ENCODE measurements at places on chromosomes 5 and 9.
A peak's percentile ranks its signal among the peaks of the same experiment; 100 is the strongest.

DNA sequence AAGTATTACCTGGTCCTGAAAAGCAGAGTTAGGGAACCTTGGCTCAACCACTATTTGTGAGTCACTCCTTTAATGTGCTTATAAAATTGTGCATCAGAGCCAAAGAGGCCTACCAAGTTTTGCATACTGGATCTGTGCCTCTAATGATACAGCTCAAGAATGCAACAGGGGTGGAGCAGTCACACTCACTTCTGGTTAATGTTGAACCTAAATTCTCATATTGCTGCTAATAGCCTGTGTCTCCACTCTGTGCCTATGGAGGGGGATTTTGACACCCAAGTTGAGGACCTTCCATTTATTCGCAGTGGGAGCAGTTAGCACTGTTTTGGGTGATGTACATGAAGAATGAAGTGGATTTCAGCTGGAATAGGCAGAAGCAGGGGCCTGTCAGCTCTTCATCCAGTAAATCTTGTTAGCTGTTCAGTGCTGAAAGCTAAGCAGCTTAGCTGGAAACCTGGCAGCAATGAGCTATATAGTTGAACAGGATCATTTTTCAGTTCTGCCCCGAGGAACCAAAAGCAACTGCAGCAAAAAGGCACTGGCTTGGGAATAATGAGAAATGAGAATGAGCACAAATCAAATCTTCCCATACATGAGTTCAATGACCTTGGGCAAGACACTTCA lies 9.7 kb downstream of the SH3TC2 start:
- no peak for DNase-seq

DNA sequence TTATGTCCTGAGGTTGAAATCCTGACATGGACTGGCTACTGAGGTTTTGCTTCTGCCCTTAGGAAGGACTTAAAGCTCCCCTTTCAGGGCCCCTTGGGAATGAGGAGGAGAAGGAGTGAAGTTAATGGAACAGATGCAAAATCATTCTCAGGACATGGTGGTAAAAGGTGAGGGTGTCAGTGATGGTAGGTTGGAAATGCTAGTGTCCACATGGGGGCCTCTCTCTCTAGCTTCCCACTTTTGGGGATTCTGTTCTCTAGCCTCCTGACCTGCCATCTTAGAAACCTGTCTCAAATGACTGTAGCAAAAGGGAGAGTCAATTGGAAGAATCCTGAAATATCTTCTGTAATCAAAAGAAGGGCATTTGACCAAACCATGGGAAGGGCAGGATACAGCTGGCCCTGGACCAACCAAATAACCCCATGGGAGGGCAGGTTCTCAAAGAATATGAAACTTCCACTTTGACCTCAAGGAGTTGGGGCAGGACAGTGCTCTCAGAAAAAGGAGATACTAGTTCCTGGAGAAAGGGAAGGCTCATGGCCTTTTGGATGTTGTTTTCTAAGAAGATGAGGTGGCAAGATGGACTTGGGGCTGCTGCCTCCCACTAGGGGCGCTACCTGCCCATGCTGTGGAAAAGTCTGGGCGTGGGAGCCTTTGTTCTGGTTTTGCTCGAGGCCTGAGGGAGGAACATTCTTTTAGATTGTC lies 21.2 kb upstream of the MLANA start:
- no peak for DNase-seq

GRCh38 chr5:159005062-159005461 lies 94.7 kb downstream of the EBF1 start:
- DNase-seq, result no peak

DNA sequence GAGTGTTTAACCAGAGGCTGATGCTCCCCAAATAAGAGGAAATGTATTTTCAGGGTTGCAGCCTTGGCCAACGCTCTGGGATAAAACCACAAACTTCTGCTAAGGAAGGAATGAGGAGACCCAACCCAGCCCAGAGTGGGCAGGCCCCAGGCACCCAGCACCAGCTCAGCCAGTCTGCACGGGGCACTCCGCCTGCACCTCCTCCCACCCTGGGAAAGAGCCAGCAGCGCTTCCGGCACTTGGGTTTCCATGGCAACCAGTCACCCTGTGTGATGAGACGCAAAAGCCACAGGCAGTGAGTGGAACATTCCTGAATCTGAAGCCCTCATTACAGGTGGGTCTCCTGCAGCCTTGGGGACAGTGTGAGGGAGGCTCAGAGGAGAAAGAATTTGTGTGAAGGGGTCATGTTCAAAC lies 85.2 kb upstream of the ZBTB43 start:
- peak; percentile 77 for DNase-seq

DNA sequence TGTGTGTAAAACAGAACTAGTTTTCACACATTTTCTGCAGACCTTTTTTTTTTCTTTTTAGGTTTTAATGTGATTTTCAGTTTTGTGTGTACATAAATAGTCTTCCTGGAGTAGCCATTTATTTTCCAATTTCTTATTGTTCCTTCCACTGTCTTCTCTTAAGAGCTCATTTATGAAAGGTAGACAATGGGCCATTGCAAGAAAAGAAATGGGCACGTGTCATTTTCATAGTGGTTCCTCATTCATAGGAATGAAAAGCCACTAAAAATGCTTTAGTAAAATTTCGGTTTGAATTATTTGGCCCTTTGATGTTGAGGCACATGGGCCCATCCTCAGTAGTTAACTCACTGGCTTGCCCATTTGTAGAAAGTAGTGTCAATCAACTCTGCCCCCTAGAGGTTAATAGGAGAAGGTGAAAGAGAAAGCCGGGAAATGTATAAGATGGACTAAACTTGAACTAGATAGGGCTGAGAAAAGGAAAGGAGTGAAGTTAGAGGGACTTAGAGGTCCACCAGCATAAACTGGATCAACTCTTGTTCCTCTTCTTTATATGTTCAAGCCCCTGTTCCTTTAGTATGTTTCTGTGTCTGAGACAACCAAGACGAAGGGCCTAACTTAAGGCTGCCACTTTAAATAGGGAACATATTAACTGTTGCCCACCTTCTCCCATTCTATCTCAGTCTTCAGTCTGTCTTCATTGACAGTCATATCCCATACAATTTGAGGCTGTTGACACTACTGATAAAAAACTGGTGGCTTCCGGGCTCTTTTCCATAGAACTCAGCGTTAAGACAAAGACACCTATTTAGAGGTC lies 72.6 kb downstream of the SMARCA2 start:
- no peak for DNase-seq

DNA sequence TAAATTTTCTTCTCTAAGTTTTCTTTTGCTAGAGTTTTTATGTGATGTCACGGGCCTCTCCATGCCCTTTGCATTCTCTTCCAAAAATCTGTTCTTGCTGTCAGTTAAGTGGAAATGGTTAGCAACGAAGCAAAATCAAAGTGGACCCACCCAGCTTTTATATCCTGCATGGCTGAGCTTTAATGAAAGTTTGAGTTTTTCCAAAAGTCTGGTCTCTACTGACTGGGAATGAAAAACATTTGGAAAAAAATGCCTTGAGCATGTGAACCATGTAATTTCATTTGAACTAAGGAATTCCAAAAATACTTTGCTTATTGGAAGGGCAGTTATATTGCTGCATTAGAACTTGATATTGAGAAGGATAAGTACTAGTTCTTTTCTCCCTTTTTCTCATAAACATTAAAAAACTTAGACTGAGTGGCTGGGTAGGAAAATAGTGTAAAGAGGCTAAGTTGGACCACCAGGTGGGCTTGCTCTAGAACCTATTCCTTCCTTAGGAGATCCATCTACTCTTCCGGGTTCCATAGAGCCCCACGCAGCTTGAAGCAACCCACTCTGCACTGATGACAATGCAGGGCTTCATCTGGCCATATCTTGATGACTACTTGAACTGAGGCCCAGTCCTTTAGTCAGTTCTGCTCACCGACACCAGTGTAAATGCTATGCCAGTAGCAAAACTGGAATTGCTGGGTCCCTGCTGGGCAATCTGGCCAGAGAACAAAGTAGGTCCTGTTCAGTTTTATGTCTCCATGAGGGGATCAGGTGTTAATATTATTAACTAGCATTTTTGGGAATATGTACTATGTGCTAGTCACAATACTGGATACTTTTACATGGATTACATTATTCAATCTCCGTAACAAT lies 17.4 kb upstream of the RIC1 start:
- DNase-seq, result no peak

GRCh38 chr9:137351781-137352501 lies 49.9 kb upstream of the NRARP start:
- DNase-seq, result no peak

DNA sequence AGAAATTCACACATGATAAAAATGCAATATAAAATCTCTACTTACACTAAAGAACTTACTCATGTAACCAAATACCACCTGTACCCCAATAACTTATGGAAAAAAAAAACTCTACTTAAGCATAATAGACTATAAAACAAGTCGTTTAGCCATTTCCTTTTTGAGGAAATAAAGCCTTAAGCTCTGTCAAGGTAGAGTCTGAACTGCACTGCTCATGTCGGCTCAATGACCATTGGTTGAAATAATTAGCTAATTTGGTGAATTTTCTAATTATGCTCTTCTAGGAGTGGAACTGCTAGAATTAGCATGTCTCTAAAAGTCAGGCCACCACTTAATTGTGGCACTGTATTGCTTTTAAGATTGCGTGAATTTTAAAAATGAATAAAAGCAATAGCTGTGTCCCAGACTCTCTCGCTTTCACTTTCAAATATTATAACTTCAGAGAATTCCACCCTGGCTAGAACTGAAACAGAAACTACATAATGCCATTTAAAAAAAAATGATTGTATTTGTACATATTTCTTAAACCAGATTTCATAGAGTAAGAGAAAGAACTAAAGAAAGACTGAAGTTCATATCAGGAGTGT lies 113.0 kb upstream of the PCA3 start:
- no peak for DNase-seq

DNA sequence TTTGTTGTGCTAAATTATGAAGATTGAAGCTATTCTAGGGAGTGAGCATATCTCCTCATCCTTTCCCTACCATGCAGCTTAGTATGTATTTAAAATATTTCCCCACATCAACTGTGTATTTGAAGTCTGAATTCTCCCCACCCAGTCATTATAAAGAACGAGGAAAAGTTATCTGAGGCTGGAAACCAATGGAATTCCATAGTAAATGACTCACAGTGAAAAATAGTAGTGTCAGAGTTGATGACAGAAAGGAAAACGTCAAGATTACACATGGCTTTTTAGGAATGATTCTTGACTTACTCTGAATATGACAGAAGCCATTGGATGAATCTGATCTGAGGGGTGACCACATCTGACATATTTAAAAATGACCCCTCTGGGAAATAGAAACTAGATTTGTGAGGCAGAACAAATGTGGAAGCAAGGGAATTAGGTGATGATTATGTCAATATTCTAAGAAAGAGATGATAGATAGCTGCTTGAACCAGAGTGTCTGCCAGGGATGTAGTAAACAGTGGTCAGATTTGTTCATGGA lies 1768.9 kb upstream of the CDH9 start:
- no peak for DNase-seq

DNA sequence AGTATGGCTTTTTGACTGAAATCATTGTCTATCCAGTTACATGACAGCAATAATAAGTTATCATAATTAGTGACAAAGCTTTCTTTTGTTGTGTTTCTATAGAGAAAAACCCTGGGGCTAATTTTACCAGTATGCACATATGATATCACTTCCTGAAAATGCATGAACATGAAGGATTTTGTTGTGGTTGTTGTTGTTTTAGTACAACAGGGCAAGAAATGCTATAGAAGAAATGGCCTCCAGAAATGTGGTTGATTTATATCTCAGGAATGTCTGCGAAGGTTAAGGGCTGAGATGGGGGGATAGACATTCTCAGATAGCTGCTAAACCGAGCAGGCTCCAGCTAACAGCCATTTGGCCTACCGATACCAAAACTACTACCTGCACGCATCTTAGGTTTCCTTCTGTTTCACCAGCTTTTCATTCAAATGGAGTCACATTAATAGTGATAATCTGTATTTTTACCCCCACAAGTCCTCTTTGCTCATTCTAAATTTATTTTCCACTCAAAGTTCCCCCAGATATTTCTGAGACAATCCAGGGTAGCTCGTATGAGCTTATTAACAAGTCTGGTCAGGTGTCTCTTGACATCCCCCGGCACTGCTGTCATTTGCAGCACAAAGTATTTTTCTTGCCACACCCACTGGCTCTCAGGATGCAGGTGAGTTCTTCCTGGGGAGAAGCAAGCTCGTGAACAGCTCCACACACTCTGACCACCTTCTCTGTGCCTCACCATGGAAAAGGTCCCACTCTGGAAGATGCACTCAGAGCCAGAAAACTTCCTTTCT lies 232.4 kb upstream of the GAS1 start:
- DNase-seq, result no peak

- DNase-seq, result no peak
These were observed 296.6 kb upstream of the FBXL7 start for GRCh38 chr5:15203376-15203775.

- no peak for DNase-seq
These were observed 50.2 kb upstream of the SLC44A1 start for GRCh38 chr9:105194234-105194633.

- no peak for DNase-seq
These were observed 109.2 kb downstream of the BASP1 start for GRCh38 chr5:17326600-17327037.

DNA sequence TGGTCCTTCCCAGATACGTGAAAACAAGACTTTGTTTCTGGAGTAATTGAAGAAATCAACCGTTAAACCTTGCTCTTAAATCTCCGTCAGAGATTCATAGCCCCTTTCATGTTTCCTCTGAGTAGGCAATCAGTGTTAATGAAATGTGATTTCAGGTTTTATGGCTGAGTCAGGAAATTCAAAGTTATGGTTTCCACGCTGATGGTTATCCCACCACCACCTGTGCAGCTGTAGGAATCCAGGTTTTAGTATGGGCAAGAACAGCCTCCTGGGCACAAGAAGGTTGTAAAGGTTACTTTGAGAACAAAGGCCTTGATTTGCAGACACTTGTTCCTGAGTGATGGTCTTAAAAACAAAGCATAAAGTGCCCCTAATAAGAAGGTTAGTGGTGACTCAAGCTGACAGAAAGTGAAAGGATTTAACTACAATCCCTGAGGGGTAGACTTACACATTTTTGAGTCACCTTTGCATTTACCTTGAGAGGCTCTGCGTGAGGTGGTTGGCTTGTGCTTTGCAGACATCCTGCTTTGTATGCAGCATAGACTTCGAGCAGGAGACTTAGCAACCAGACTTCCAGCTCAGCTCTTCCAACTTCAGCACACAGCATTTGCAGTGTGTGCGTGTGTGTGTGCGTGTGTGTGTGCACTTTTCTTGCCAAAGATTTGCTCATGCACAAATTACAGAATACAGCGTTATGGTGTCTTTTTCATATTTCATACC lies 159.6 kb downstream of the TLE4 start:
- DNase-seq, result no peak

DNA sequence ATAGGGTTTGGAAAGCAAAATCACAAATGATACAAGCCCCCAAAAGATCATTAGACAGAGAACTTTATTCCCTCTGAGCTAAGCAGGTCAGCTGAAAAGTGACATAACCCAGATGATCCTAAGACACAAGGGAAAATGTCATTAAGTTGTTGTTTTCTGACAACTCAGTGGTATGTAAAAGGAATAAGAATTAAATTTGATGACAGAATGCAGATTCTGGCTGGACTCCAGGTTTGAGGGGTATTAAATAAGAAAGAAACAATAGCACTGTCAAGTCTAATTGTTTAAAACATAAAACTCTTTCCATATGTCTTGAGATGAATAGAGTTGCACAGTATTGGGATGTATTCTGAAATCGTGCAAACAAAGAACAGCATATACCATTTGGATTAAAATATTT lies 429.9 kb downstream of the CAAP1 start:
- no peak for DNase-seq
